GM23248 (cell line): ENCODE measurements at places on chromosomes 1 and 21.

DNA sequence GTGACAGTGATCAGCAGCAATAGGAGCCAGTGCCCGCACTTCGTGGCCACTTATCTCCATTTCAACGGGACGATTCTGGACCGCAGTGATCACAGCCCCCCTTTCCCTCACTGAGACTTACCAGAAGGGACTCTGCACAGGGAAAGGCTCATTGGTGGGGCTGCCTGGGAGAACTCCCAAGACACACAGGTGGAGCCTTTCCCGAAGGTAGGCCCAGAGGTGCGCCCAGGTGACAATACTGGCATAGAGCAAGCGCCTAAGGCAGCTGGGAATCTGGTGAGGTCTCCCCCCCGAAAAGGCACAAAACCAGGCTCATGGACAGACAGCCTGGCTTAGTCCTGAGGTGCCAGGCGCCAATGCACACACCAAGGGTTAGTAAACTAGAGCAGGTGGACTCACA, 318.9 kb downstream of the AJAP1 start:
- DNase-seq, result no peak

GRCh38 chr1:78678324-78678723, 28.7 kb downstream of the IFI44 start:
- DNase-seq, result no peak

GRCh38 chr1:145961425-145962156, 2.8 kb downstream of the ANKRD34A start:
- DNase-seq, result peak; percentile 63

DNA sequence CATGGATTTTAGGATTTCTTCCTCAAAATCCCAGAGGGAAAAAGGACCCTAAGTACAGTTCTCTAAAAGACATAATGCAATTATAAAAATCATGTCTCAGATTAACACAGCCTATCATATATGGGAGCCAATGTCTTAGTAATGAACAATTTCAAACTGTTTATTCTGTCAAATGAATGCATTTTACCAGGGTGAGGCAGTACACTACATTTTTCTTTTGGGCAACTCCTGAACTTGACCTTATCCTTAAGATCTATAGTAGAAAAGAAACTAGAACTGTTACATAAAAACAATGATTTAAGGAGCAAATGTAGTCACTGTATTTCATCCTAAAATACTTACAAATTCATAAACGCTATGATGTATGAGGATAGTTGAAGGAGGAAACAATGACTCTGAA, 226.3 kb upstream of the B3GALT2 start:
- no peak for DNase-seq

GRCh38 chr1:93668121-93668520, 13.5 kb downstream of the BCAR3 start:
- no peak for DNase-seq

- no peak for DNase-seq
Measured at GRCh38 chr1:193479187-193479586, 292.8 kb upstream of the B3GALT2 start.

DNA sequence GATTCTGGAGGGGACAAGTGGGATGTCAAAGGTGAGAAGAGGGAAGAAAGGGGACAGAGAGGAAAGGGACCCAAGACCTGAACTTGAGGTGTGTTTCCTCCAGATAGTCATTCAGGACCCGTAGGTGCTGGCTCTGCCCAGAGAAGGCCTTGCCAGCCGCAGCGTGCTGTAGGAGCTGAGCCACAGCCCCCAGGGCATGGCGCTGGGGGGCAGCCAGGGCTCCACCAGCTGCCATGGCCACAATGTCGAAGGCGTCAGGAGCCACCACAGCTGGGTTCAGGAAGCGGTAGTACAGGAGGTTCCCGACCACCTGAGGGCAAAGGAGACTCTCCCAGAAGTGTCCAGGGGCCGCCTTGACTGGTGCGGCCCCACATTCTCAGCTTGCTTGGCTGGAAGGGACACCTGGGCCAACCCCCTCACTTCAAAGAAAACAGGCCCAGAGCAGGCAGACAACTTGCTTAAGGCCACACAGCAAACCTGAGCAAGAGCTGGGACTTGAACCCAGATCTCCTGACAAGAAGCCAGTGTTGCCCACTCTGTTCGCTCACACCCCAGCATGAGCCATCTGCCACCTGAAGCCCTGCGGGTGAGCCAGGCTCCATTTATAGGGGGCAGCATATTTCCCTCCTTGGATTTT, 34.0 kb upstream of the MEF2D start:
- no peak for DNase-seq

- DNase-seq, result peak; percentile 5
Measured at GRCh38 chr1:219185486-219186117, 11.9 kb downstream of the LYPLAL1 start.

DNA sequence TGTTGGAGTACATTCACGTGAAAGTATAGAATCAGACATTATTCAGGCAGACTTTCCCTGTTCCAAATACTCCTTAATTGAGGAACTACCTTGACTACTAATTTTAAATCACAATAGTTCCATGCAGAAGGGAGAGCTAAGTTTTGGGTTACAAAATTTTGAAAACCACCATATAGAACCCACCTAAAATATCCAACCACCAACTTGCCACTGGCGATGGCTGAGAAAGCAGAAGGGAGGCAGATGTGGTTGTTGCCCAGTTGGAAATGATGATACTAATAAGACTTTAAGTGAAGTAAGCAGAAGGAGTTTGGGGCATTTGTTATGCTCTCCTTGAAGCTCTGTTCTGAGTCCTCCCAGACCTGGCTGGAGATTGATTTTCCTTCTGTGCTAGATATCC, 190.7 kb downstream of the HLX start:
- DNase-seq, result no peak

- DNase-seq, result no peak
Measured at GRCh38 chr21:43953021-43953420, 59.1 kb upstream of the TRAPPC10 start.
